ENCODE measurements at places on chromosomes 16 and 17.

- DNase-seq, result peak; percentile 62
These were observed 1.4 kb downstream of the HAGHL start for GRCh38 chr16:728131-728889.

DNA sequence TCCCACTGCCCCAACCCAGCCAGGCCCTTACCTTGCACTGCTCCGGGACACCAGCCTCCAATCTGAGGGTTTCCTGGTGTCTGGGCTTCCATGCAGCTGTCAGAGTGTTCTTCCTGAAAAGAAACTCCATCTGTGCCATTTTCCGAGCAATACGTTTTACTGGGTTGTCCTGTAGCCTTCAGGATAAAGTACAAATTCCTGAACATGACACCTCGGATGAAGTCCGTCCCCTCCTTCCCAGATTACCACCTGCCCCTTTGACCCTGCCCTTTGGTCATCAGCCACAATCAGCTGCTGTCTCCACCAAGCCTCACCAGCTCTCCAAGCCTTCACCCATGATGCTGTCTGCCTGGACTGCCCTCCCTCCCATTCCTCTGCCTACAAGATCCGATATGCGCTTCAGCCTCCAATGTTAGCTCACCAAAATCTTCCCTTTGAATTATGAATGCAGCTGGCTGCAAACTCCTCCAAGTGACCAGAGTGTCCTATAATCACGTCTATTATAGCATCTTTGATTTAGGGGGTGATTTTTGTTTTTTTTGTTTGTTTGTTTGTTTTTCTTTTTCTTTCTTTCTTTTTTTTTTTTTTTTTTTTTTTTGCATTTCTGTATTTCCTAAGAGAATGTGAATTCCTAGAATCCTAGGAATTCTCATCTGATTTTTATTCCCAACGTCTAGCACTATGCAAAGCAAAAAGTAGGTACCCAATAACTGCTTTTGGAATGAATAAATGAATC is 60.6 kb upstream of the KIFC3 start:
- DNase-seq, result no peak

GRCh38 chr17:63821804-63822203 is 5.4 kb upstream of the PSMC5 start:
- DNase-seq, result no peak

DNA sequence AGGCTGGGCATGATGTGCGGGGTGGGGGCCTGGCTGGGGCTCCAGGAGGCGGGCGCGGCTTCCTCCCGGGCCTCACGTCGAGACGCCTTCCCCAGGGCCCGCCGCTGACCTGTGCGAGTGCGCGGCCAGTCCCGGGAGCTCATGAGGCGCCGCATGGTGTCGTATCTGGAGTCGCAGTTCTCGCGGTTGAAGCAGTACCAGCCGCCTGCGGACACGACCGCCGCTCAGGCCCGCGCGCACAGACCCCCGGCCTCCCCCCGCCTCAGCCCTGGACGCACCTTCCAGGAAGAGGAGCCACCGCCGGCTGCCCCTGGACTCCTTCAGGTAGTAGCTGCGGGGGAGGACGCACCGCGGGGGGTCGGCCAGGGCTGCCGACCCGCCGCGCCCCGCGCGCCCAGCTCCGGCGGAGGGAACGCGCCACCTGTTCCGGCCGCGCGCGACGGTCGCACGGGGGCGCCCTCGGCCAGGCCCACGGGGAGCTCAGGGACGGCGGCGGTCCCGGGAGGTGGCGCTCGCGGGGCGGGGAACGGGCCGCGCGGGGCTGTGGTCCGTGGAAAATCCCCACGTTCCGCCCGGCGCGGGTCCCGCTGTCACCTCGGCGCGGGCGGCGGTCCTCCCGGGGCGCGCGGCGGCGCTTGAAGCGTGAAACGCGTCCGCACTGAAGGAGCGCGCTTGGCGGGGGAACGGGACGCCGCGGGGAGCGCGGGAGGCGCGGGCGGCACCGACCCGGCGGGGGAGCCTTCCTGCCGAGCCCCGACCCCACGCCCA is 1.4 kb downstream of the NOTUM start:
- DNase-seq, result peak; percentile 71

GRCh38 chr17:27747462-27748359 is 52.6 kb downstream of the NOS2 start:
- no peak for DNase-seq

- no peak for DNase-seq
These were observed 666 bp downstream of the HGS start for GRCh38 chr17:81684442-81684911.

DNA sequence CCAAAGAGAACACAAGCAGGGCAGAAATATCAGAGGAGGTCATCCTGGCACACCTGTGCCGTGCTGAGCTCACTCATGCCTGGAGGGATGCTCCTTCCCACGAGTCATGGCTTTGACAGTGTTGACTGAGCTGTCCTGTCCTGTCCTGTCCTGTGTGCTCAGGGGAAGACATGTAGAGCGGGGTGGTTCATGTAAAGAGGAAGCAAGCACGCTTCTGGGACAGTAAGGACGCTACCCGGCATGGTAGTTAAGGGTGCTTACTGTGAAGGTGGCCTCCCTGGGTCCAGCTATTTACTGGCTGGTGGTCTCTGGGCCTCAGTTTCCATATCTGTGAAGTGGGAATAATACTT is 398 bp downstream of the LGALS9 start:
- DNase-seq, result peak; percentile 72

DNA sequence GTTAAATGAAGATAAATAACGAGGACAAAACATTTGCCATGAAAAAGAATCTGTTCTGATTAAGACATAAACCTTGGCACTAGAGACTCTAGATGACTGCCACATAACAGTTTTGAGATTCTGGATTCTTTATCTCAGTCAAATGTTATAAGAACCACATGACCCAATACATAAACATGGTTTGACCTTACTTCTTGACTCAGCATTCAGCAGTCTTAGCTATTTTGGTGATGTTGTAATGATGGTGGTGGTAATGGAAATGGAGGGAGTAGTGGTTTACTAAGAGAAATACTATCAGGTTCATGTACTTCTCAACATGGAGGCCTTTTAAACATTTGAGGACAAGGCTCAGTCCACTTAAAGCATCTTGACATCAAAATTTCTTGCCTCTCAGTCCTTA is 925.4 kb downstream of the CDH11 start:
- no peak for DNase-seq

- no peak for DNase-seq
These were observed 10.2 kb downstream of the PRR29 start for GRCh38 chr17:64008346-64008745.

- no peak for DNase-seq
These were observed 11.6 kb downstream of the CPHXL start for GRCh38 chr16:75714661-75715060.

Measured in AML-193 (cell line).